Brain (organoid and tissue), 16 donors: ENCODE measurements at places on chromosomes 5 and 9.

- no peak for DNase-seq
These were observed 5.4 kb upstream of the MOCS2 start for GRCh38 chr5:53114988-53115387.

DNA sequence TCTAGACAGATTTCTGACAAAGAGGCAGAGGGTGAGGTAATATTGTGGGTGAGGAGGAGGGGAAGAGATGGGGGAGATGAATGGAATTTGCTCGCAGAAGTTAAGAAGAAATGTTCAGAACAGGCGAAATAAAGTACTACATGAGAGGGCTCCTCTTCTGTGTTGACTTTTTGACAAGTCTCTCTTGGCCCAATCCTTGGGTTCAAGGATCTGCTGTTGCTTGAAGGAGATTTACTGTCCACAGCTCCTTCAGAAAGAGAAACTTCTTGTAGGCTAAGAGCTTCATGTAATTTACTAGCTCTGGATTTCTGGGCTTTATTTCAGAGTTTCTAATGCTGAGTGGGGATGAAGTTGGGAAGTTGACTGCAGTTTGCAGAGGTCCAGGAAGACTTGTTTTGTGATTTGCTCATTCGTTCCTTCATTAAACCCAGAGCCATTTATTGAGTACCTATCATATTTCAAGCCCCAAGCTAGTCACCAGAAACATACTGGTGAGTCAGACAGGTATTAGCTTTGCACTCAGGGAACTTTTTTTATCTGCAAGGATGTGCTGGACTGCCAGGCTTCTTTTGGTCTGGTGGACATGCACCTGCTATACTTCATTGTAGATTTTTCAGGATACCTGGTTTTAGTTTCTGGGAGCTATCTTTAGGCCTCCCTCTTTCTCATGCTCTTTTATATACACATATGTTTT, 402.9 kb upstream of the CLINT1 start:
- DNase-seq = no peak

GRCh38 chr5:149519601-149520000, 31.6 kb downstream of the CSNK1A1 start:
- peak; percentile 12 for DNase-seq

DNA sequence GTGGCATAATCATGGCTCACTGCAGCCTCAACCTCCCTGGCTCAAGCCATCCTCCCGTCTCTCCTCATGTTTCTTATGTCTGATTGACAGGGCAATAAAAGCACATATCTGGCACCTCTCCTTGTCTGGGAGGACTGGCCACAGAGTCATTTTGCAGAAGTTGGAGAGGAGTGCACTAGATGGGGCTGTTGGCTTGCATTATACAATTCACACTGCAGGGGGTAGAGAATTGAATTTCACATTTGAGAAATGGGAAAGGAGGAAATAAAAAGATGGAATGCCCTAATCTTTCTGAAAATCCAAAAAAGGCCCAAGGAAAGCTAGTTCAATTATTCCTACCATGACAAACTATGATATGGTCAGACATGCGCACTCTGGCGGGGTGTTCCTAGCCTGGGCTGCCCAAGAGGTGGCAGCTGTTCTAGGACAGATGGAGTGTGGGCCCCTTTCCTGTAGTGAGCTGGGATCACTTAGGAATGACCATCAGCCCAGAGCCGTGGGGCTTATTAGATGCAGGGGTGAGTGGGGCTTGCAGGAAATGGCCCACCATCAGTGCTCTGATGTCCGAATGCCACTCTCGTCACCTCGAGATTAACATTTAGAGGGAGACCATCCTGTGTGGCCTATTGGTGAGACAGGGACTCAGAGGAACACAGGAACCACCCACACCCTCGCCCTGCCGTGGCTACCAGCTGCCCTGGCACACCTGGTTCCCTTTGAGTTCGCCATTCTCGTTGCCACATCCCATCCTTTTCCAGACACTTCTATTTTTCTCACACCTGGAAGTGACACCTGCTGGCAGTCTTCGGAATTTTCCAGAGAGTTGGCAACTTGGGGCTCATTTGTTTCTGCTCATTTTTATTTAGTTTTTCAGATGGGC, 21.8 kb upstream of the ANKRD18A start:
- DNase-seq = peak; percentile 75

- DNase-seq = no peak
These were observed 4.7 kb upstream of the PANK3 start for GRCh38 chr5:168583742-168584482.

GRCh38 chr5:157900644-157901043, 41.7 kb upstream of the CLINT1 start:
- no peak for DNase-seq

DNA sequence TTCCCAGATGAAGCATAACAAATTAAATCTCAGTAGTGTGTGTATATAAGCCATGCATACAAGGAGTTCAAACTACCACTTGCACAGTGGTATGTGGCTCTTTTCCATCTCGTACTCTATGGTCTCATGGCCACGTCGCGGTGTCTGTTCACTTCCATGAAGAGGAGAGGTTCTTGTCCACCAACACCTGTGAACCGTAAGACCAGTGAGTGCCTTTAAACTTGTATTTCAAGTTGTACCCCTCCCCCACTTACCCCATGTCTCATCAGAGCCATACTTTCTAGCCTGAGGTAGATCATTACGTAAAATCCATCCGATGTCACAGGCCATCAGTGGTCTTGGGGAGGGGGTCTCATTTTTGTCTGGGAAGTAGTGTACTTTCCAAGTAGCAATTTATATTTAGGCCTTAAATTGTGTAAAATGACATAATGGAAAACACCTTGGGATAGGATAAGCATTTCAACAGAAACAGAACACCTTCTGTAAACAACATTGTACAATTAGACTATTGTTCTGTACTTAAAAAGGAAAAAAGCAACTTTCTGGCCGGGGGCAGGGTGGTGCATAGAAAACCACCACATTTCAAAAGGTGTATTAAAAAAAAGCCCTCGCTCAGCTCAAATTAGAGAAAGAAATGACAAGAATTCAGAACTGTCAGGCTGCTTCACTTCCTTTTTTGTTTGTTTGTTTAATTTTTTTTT, 163.0 kb downstream of the SMARCA2 start:
- DNase-seq = no peak

- DNase-seq = peak; percentile 40
These were observed 154.1 kb downstream of the CARTPT start for GRCh38 chr5:71873191-71873591.

DNA sequence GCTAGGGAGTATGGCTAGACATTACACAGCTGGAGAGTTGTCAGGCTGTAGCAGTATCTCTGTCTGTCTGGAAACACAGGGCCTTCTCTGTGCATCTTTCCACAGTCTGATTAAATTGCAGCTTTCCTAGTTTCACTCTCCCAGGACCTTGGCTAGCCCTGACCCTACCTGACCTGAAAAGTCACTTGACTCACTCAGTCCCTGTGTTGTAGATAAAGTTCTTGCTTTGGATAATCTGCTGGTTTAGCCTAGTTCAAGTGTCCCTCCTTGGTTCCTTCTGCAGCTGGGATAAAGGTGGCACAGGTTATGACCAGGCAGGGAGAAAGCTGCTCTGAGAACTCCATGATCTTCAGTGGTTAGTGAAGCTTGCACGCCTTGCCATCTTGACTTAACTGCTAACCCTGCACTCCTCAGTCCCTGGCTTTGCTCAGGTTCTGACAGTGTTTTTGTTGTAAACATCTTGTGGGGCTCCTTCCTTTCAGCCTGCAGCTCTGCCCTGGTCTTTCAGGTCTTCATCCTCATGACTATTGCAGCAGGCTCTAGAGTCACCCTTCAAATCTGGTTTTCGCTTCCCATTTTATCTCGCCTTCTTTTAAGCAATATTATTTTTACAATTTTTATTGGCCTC, 101.0 kb downstream of the PIP5K1B start:
- no peak for DNase-seq

DNA sequence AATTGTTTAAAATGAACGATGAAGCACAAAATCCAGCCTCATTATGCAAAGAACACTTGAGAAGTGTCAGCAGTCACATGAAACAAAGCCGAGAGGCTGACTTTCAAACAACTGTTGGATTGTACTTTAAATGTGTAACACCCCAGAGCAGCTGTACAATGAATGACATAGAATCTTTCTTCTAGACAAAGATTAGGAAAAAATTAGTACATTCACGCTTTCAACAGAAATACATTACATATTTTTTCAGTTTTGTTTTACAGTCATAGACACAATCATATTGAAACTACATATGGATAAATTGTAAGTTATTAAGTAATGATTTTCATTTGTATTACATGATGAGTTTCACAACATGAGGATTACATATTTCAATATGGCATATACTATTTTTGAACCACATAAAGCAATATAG, 10.6 kb upstream of the AGXT2 start:
- DNase-seq = no peak

DNA sequence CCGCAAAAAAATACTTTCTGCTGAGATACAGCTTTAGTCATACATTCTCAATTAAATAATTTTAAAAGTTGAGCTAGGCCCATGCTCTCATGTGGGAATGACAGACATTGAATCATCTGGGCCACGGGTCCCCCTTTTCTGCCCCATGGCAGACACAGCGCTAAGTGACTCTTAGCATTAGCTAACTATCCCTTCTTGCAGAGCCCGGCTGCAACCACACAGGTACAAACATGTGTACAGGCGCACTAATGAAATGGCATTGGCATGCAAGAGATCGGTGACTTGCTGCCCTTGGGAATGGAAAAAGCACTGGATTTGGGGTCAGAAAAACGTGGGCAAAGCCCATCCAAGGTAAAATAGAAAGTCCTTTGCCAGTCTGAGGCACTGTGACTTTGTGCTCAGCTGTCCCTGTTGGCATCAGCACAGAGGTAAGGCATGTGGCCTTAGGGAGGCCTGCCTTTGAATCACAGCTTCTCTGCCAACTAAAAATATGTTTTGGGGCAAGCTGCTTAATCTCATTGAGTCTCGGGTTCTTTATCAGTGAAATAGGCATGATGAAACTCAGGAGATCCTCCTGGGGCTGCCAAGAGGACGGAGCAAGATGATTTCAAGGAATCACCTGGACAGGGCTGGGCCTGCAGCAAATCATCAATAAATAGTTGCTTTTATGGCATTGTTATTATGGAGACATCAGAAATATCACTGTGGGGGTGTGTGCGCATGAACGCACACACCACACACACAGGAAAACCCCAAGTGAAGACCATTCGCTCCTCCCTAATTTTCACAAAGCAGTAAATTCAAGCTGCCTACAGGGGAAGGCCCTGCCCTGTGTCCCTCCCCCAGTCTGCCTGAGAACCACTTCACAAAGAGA, 54.2 kb downstream of the WHRN start:
- no peak for DNase-seq

- peak; percentile 51 for DNase-seq
These were observed 89.0 kb upstream of the NIPAL4 start for GRCh38 chr5:157370967-157371366.

DNA sequence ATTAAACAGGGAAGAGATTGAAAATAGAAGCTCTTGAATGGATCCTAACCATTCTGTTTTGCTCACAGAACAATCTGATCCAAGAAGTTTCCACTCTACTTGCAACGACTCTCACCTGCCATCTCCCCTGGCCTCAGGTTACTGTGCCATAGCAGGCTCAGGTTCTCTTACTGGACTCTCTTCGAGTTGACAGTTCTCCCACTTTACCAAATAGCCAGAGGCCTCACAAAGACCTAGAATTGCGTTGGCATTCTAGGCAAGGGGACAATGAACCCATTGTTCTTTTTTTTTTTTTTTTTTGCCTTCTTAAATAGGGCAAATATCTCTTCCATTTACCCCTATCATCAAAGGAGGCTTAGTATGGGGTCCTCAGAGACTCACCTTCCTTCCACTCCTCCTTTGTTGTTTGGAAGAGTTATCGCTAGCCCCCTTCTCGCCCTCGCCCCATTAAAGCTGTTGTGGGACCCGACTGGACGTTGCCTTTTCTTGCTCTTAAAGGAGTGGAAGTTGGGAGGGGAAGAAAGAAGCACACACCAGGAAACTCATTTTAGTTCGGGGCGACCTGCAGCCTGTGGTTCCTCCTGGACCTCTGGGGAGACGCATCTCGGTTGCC, 688 bp upstream of the PLPPR1 start:
- DNase-seq = no peak

GRCh38 chr5:172322028-172322965, 38.7 kb upstream of the UBTD2 start:
- DNase-seq = no peak

DNA sequence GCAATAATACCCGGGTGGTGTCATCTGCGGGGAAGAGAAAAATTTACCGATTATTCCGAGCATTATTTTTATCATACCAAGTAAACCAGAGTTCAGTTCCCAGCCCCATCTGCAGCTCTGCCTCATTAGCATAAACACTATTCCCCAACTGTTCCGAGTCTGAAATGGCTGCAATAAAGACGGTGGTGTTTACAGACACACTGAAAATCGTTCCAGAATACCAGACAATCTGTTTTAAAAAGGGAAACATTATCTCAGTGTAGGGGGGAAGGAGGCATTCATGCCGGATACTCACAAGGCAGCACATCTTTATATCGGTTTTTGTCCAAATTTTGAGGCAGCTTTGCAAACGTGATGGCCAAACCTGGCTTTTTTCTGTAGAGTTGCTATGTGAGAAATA, 70.3 kb upstream of the EPB41L4B start:
- peak; percentile 54 for DNase-seq

DNA sequence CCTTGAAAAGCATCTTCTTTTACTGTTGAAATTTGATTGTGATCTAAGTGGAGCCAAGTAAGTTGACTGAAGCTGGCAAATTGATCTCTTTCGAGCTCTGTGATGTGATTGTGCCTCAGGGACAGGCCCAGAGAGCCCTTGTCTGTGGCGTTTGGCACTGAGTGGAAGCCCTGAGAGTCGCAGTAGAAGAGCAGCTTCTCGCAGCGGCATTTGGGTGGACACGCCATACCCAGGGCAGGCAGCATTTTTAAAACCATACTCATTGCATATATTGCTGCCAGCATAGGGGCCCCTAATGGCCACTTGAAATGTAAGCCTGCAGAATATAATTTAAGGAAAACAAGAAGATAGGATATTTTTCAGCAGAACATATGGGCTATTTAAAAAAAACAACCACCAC, 894 bp downstream of the LRRTM2 start:
- DNase-seq = peak; percentile 61

DNA sequence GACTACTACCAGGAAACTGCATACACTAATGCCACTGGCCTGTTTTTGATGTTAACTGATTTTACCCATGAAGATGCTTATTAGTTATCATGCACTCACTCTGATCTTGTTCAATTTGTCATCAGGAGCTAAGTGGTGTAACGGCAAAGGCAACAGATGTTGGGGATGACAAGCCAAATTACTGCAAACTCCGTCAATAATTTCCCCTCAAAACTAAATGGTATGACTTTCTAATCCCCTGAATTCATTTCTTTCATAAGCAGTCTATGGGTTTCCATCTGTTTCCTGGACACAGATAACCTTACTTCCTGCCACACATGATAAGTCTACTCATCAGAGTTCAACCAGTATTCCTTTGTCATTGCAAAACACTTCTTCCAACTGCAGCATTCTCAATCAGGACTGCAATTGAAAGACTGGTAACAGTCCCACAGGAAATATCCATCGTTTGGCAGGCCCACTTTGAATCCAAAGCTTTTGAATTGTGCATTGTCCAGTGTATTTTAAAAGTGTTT, 96.2 kb upstream of the SMC2 start:
- DNase-seq = peak; percentile 21

GRCh38 chr9:133570691-133571080, 36.2 kb downstream of the ADAMTSL2 start:
- DNase-seq = no peak
